ENCODE measurements at places on chromosomes 5 and 9.

- DNase-seq, result peak; percentile 64
These were observed 126.1 kb upstream of the HAND1 start for GRCh38 chr5:154603953-154604679.

- no peak for DNase-seq
These were observed 60.2 kb upstream of the PIP5K1B start for GRCh38 chr9:68644831-68645230.

DNA sequence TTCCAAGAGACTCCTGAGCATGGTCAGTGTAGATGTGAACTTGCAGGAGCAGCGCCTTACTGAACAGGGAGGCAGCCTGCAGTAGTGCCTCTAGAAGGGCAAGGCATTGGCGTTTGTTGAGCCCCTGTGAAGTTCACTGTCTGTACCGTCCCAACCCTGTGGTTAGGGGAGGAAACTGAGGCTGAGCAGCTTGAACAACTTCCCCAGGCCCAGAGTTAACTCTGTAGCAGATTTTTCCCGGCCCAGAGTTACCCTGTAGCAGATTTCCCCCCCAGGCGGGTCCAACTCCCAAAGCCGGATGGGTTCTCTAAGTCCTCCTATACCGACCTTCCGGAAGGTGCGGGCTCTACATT lies 9.6 kb downstream of the LMX1B start:
- DNase-seq, result no peak

GRCh38 chr5:138653502-138653901 lies 78.3 kb upstream of the HSPA9 start:
- no peak for DNase-seq

GRCh38 chr9:1388216-1388615 lies 338.1 kb downstream of the DMRT2 start:
- DNase-seq, result no peak

GRCh38 chr5:33772380-33772897 lies 119.4 kb downstream of the ADAMTS12 start:
- DNase-seq, result no peak

GRCh38 chr9:133199648-133200321 lies 9.3 kb downstream of the OBP2B start:
- DNase-seq, result peak; percentile 33

GRCh38 chr5:78221964-78222451 lies 72.5 kb downstream of the AP3B1 start:
- no peak for DNase-seq

GRCh38 chr9:113375057-113376023 lies 1.4 kb downstream of the HDHD3 start:
- DNase-seq, result no peak

DNA sequence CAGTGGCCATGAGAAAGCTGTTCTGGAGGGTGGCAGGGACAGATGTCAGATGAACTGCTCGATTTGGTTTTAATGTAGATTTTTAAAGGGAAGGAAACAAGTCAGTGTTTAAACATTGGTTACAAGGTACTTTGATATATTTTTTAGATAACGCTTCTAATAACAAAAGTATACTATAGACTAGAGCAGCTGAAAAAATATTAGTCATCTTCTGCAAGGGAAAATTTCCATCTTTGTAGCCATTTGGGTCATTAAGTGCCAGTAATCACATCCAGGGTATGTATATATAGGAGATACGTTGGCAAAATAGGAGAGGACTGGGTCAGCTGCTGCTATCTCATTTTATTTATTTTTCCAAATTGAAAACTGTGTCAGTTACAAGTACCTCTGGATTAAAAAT lies 69.0 kb downstream of the SV2C start:
- no peak for DNase-seq

GRCh38 chr9:132161743-132162184 lies at the start of gene NTNG2:
TSS of gene NTNG2 (plus strand) at chr9:132162058. CDS start at chr9:132166832, 4,774 bp downstream.
- DNase-seq, result no peak

DNA sequence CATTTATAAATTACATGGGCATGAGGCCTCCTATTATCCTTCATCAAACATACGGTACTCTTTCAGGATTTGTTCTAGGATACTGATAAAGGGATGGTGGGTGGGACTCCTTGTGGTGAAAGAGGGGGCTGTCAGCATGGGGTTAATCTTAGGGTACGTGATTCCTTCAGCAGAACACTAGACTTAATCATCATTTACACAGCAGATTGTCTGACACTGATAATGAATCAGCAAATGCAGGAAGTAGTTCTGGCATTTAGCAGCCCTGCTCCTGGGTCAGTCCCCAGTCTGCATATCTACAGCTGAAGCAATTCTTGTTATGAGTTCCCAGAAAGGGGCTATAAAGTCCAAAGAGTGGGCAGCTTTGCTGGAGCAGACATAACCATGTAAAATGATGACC lies 384.6 kb downstream of the SPOCK1 start:
- peak; percentile 11 for DNase-seq

Data from hepatic stellate cell (primary cell).